ENCODE measurements at places on chromosomes 5 and 9.
A peak's percentile ranks its signal among the peaks of the same experiment; 100 is the strongest.

- DNase-seq = no peak
Measured at GRCh38 chr9:69376651-69377050, 51.6 kb downstream of the ENTREP1 start.

DNA sequence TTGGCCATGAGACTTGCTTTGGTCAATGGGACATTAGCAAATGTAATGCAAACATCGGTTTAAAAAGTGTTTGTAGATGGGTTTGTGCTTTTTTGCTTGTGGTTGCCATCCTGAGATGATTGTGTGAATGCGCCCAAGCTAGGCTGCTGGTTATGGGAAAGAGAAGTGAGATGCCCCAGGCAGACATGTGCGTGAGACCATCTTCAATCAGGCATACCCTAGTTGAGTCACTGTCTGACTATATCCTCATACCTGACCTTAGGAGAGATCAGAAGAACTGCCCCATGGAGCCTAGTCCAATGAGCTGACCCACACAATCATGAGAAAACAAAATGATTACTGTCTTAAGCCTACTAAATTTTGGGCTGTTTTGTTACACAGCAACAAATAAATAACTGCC, 36.8 kb upstream of the ZNF608 start:
- no peak for DNase-seq

GRCh38 chr5:132497488-132497997, 7.0 kb upstream of the IRF1 start:
- DNase-seq = no peak

DNA sequence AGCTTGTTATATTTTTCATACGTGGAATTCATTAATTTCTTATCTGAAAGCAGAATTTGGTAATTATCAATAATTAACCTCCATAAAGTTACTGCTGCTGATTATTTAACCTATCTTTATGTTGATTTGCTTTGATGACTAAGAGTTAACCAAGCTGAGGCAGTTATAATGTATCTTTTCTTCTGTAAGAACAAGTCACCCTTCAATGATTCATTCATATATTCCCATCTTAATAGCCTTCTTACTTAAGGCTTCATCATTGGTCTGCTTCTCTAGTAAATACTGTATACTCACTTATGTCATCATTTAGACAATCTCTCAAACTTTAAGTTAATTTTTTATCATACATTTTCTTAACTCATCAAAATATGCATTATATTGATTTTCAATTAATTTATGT, 592.2 kb downstream of the ANXA1 start:
- no peak for DNase-seq

- no peak for DNase-seq
Measured at GRCh38 chr5:92378966-92379611, 996.0 kb upstream of the ARRDC3 start.

- peak; percentile 52 for DNase-seq
Measured at GRCh38 chr5:153276151-153276550, 214.3 kb upstream of the GRIA1 start.

GRCh38 chr9:19665146-19665863, 123.5 kb downstream of the SLC24A2 start:
- DNase-seq = no peak
